Cortex of kidney (tissue), 1 donor: ENCODE measurements at places on chromosomes 7 and 10.

- DNase-seq, result no peak
These were observed 102.1 kb downstream of the FOXL3 start for GRCh38 chr7:391961-392524.

- no peak for DNase-seq
These were observed 23.5 kb downstream of the PWWP2B start for GRCh38 chr10:132420469-132420980.

DNA sequence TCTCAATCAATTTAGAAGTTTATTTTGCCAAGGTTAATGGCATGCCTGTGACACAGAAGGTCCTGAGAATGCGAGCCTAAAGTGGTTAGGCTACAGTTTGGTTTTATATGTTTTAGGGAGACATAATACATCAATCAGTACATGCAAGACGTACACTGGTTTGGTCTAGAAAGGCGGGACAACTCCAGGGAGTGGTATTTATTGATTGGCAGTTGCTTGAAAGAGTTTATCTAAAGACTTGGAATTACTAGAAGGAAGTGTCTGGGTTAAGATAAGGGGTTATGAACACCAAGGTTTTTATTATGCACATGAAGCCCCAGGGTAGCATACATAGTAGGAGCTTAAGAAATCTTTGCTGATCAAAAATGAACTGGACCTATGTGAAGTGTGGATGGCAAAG, 21.5 kb downstream of the NPVF start:
- DNase-seq, result no peak

GRCh38 chr10:59823111-59823510, 69.9 kb upstream of the MRLN start:
- no peak for DNase-seq

DNA sequence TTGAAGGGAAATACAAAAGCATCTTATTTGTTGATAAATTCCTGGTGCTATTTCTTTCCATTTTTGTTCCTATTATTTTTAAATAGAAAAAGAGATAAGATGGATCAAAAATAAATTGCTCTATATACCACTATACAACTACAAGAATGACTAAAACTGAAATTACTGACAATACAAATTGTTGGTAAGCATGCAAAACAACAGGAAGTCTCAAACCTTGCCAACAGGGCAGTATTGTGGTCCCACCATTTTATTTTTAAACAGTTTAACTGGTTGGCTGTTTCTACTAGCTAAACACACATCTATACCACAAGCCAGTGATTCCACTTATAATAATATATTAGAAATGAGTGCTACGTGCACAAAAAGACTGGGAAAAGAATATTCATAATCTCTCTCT, 213.0 kb downstream of the JAZF1 start:
- no peak for DNase-seq

GRCh38 chr10:102914781-102915180, 3.3 kb upstream of the CNNM2 start:
- no peak for DNase-seq

- DNase-seq, result no peak
These were observed 15.6 kb upstream of the RFC2 start for GRCh38 chr7:74269757-74270277.

DNA sequence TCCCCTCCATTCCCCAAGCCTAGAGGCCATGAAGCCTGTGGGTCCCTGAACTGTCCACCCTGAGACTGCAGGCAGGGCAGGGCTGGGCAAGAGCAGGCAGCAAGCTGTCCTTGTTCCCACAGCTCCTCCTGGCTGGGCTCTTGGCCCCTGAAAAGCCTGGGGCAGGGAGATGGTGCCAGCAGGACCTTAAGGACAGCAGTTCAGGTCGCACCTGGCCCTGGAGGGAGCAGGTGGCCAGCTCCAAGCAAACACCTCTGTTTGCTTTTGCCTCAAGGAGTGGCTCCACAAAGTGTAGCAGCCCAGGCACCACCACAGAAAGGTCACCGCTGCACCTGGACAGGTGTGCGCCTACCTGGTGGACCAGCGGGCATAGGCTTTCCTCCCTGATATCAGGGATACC, 5.2 kb downstream of the RET start:
- no peak for DNase-seq

DNA sequence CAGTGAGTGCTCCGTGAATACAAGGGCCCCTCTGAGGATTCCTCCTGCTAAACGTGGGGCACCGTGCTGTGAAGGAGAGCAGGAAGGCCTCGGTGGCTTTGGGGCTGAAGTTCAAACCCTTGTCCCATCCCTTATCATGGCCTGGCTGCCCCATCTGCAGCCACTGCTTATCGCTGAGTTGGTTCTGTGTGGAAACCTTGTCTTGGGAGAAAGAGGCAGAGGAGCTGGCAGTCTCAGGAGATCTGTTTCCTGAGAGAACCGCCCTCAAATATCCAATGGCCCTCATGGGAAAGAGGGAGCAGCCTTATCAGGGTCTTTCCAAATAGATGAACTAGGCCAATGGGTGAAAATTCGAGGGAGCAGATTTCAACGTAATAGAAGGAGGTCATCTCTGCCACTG, 52.0 kb upstream of the NRF1 start:
- DNase-seq, result no peak

- no peak for DNase-seq
These were observed 184.7 kb downstream of the DGKB start for GRCh38 chr7:14717816-14718215.

GRCh38 chr10:70672165-70673042, at the start of gene ADAMTS14:
Gene ADAMTS14 (plus strand): TSS chr10:70672506. CDS start chr10:70672803, 297 bp downstream.
- DNase-seq, result no peak

GRCh38 chr10:46530249-46531186, 25.9 kb downstream of the GPRIN2 start:
- no peak for DNase-seq
